ENCODE measurements at places on chromosomes 12 and 14.

GRCh38 chr12:49483619-49484018 is 55.2 kb upstream of the KCNH3 start:
- no peak for DNase-seq

DNA sequence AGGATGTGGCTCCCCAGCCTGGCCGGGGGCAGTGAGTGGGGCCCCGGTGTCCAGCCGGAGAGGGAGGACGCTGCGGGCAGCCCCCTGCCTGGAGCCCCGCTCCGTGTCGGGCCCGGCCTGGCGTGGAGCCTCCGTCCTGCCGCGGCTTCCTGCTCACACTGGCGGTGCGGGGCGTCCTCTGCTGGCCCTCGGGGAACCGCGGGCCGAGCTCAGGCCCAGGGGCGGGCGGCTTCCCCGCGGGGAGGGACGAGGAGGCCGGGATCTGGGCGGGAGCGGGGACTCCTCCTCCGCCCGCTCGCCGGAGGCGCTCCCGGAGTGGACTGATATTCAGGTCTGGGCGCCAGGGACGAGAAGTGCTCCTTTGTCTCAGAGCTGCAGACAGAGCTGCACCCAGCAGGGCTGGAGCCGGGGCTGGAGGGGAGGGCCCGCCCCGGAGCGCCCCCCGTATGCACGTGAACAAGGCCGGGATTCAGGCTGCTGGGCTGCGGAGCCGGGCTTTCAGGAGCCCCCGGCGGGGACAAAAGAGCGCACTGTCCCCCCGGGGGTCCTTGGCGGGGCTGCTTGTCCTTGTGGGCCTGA is 2.2 kb downstream of the MMP17 start:
- peak; percentile 56 for DNase-seq

GRCh38 chr12:2251526-2252209 is 198.9 kb downstream of the CACNA1C start:
- DNase-seq, result peak; percentile 74

- DNase-seq, result no peak
These were observed 37.2 kb upstream of the RMST start for GRCh38 chr12:97425380-97425779.

GRCh38 chr14:77598366-77599070 is 17.9 kb downstream of the SPTLC2 start:
- DNase-seq, result no peak

DNA sequence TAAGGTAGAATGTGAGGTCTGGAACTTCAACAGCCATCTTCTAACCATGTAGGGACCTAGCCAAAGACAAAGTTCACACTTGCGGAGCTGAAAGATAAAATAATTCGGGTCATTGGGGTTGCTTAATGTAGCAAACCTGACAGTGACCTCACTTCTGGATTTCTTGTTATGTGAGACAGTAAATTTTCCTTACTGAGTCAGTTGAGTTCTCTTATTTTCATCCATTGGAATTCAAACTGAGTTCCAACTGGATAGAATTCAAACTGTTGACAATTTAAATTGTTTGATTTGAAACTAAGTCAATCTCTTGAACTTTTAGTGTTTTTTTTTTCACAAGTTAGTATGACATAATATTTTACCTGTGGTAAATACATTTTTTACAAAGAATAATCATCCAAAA is 406.5 kb downstream of the ADAMTS20 start:
- DNase-seq, result no peak

DNA sequence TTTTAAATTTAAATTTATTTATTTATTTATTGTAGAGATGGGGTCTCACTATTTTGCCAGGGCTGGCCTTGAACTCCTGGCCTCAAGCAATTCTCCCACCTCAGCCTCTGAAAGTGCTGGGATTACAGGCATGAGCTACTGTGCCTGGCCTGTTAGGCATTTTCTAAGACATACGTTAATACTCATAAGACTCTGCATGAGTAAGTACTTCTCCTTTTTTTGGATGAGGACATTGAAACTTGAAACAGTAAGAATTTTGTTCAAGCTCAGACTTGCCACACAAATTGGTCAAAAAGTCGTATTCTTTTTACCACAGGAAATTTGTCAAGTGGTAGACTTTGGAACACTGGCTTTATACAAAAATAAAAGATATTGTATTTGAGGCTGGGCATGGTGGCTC is 187.4 kb upstream of the RASSF8 start:
- no peak for DNase-seq

- no peak for DNase-seq
These were observed 105.2 kb upstream of the ATF7IP start for GRCh38 chr12:14260011-14260993.

DNA sequence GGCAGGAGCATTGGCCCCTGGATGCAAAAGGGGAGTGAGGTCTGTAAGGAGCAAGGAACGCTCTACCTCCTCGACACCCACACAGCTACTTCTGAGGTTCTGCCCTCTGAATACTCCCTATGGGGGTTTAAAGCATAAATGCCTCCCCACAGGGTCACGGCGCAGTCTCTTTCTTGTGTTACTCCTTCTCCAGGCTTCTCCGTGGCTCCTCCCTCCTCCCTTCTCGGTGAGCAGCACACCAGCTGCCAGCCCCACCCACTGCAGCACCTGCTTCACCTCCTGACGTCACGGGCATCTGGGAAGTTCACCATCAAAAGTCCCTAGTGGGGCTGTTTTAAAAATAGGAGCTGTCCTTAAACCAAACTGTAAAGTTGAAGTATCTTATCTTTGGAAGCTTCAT is 67.3 kb downstream of the SPTB start:
- DNase-seq, result peak; percentile 98

- no peak for DNase-seq
These were observed 3.7 kb downstream of the PPP4R4 start for GRCh38 chr14:94177806-94178205.

DNA sequence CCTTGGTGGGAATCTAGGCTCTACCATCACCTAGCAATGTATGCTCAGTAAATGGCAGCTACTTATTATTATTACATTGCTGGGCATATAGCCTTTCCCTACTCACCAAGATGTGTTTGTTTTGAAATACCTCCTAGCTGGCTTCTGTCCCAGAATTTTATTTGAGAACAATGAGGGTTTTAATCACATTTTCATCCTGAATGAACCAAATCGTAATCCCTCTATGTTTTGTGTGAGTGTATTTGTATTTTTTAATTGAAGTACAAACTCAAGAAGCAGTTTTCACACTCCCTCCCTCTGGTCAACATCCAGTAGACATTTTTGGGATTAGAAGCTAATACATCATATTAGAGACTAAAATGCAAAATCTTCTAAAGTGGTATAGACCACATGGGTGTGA is 7.6 kb downstream of the SLC7A8 start:
- DNase-seq, result no peak

GRCh38 chr14:51677738-51678137 is 26.0 kb downstream of the FRMD6 start:
- DNase-seq, result no peak

- DNase-seq, result no peak
These were observed 3.3 kb downstream of the ERP27 start for GRCh38 chr12:14935031-14935430.

DNA sequence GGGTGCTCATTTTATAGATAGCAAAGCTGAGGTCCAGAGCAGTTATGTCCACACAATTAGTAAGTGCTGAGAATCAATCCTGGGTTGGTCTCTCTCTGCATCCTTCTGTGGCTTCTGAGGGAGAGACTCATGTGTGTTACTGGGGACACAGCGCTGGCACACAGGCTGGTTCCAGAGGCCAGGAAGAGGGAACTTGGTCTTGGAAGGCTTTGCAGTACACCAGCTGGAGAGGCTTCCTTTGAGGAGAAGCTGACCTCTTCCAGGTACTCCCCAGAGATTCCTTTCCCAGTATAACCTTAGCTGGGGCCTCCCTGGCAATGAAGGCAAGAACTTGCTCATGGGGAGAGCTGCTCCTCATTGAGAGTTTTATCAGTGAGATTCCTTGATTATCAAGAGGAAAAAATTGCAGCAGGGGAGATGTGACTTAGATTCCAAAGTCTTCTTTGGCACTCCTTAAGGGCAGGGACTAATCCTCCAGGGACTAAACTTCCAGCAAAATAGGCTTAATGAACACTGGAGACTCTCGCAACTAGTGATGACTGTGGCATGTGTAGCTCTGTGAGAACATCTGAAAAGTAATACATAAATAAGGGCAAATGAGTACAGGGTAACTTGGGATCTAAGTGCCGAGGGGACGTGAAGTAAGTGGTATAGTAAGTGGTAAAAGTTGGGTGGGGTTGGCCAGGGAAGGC is 13.9 kb upstream of the KRT80 start:
- DNase-seq, result no peak

DNA sequence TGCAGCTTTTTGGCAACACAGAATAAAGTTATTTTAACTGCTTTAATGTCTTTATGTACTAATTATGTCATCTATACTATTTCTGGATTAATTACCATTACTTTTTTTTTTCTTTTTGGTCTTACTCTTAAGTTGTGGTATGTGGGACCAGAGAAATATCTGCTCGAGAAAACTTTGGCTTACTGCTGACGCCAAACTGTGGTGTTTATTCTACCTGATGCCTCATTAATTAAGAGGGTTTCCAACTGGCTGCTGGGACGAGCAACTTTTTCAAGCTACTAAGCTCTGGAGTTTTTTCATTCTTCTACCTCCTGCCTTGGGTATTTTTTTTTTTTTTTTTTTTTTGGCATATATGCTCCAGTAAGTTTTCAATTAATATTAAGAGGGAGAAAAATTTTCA is 1257.5 kb downstream of the FSCB start:
- DNase-seq, result no peak

GRCh38 chr12:30197392-30198057 is 413.8 kb upstream of the TMTC1 start:
- no peak for DNase-seq

- DNase-seq, result peak; percentile 48
These were observed 177.9 kb downstream of the PHLDA1 start for GRCh38 chr12:75853626-75854025.

GRCh38 chr12:52637299-52637698 is 14.7 kb downstream of the KRT2 start:
- DNase-seq, result no peak

DNA sequence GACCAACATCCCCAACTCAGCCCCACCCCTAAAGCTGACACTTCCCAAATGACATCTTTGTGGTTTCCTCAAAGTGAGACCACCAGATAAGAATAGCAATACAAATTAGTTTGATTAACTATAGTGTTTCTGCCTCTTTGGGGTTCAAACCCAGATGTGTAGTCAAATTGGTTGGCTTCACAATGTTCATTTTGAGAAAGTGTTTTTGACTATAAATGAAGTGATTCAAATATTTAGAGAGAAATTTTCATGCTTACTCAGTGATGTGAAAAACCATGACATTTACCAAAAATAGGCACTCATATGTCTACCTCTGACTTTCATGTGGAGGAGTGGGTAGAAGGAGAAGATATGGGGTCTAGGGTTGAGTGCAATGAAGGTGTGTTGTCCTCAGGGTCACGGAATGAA is 218.4 kb downstream of the BCAT1 start:
- DNase-seq, result no peak

GRCh38 chr12:89228491-89228890 is 123.8 kb downstream of the DUSP6 start:
- DNase-seq, result no peak

- peak; percentile 7 for DNase-seq
These were observed 58.1 kb upstream of the DHRS4 start for GRCh38 chr14:23895480-23895879.

DNA sequence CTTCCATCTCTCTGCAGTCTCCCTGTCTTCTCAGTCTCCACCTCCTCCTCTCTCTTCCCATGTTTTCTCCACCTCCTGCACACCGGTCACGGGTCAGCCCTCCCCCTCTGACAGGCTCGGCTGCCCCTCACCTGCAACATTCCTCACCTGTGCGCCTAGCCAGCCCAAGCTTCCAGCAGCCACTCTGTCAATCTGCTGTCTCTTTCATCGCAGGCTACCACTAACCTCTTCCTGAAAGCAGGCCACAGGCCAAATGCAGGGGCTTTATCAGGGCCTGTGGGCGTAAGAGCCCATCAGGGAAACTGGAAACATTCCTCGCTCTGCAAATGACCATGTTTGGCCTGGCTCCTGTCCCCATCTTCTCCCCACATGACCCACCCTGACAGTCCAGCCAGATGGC is 34.5 kb downstream of the CMKLR1 start:
- no peak for DNase-seq

GRCh38 chr12:104682790-104683279 is 226.1 kb downstream of the CHST11 start:
- DNase-seq, result no peak

GRCh38 chr12:97017213-97017612 is 110.2 kb downstream of the NEDD1 start:
- no peak for DNase-seq

DNA sequence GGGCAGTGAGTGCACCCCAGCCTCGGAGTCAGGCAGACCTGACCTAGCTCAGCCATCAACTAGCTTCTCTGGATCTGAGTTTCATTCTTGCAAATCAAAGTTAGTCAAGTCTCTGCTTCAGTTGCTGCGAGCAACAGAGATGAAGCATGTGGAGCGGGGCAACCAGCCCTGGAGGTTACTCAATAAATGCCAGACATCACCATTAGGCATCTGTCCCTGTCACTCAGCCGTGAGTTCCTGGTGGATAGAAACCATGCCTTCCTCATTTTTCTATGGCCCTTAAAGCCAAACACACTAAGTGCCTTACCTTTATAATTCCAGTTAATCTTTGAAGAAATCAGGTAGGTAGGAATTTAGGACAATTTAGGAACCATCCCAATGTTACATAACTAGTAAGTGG is 19.3 kb downstream of the RFX4 start:
- no peak for DNase-seq

GRCh38 chr12:25208554-25208953 is 13.5 kb downstream of the ETFRF1 start:
- no peak for DNase-seq

DNA sequence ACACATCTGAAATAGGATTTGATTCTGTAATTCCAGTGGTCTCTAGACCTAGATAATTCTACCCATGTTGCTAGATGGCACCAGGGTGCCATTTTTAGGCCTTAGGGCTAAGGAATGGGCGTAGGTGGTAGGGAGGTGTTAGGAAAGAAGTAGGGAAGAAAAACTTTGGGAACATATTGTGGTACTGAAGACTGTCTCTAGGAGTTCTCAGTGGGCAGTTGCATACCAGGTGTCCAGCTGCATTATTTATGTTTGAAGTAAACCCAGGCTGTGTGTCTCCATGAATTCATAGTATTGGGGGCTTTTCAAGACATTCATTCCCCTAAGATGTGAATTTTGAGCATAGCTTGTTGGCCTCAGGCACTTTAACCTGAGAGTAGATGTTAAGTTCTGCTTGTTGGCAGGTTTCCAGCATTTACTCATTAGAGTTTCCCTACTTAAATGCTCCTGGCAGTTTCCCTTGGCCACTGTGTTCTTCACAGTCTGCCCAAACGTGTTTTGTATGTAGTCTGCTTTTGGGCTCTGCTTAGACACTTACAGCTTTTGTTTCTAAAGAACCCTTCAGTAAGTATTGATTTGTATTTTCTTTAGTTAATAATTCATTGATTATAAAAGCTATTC is 31.5 kb upstream of the CCT2 start:
- peak; percentile 50 for DNase-seq

All from NCI-H2171 treated with DMSO at 0.1 percent for 48 hours (cell line).